ENCODE measurements at places on chromosomes 4 and X. TPM values are rescaled to one million over a fixed set of nuclear protein-coding genes. Genes with fewer than 3 reads are reported as not detected.
A peak's percentile ranks its signal among the peaks of the same experiment; 100 is the strongest.

The RGS12 gene
- total RNA-seq: 19.0 TPM

The SRPK3 gene
- total RNA-seq: 0.18 TPM

The PNMA3 gene
- 0.67 TPM for total RNA-seq

The ZCCHC18 gene
- total RNA-seq: 6.8 TPM

The ASIC5 gene
- not detected for total RNA-seq

The CFI gene
- total RNA-seq: not detected

The SLC25A53 gene
- total RNA-seq: 4.4 TPM

The NLGN3 gene
- total RNA-seq: 0.87 TPM

DNA sequence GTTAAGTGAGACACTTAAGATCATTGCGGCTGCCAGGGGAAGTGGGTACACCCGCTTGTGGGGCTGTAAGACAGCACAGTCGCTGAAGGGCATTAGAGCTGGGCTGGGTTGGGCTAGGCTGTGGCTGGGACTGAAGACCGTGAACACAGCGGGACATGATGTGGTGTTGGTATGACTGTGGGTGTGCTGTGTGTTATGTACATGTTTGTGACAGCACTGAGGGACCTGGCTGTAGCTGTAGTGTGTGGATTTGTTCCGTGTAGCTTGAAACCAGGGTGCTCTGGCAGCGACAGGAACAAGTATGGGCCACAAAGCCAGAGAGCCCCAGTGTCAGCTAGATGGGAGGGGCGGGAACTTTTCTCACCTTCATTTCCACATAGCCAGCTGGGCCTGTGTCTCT is 82.1 kb downstream of the NHSL2 start:
- DNase-seq: no peak

DNA sequence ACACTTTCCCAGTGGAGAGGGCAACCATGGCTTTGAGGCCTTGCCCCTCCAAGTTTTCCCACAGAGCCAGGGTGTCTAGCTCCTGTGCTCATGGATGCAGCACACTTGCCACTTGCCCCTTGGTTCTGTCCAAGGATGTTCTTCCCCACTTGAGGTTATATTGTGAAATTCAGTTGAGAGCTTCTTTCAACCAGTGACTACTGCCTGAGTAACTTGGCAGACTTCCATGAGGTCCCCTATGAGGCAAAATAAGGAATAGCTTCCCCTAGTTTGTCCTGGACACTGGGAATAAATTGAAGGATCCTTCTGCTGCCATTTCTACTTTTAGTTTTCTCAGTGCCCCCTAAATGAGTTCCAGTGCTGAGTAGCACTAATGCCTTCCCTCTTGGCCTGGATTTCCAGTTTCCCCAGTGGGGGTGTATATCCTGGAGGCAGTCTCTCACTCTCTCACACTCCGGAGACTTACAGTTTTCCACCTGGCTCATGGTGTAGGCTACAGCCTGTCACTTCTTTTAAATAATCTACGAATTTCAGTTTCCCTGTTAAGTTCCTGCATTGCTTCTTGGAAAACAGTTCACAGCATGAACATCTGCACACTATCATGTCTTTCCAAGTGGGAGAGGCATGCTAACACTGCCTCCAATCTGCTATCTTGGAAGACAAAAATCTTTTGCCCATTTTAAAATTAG is 36.4 kb upstream of the ADH4 start:
- DNase-seq: no peak

DNA sequence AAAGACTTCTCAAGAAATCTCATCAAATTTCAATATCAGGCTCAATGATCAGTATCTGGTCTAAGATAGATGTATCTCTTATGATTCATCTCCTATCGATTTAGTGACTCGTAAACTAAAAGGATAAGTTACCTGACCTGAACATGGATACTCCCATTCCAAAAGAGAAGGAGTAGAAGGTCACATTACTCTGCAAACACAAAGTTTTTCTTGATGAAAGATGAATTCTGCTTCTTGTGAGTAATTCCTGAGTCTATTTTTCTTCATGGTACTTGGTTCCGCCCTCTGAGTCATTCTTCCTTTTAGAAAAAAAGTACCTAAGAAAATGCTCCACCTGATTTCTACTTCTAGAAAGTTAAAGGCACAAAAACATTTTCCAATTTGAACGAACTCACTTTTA is 223.1 kb upstream of the SLIT2 start:
- DNase-seq: no peak

DNA sequence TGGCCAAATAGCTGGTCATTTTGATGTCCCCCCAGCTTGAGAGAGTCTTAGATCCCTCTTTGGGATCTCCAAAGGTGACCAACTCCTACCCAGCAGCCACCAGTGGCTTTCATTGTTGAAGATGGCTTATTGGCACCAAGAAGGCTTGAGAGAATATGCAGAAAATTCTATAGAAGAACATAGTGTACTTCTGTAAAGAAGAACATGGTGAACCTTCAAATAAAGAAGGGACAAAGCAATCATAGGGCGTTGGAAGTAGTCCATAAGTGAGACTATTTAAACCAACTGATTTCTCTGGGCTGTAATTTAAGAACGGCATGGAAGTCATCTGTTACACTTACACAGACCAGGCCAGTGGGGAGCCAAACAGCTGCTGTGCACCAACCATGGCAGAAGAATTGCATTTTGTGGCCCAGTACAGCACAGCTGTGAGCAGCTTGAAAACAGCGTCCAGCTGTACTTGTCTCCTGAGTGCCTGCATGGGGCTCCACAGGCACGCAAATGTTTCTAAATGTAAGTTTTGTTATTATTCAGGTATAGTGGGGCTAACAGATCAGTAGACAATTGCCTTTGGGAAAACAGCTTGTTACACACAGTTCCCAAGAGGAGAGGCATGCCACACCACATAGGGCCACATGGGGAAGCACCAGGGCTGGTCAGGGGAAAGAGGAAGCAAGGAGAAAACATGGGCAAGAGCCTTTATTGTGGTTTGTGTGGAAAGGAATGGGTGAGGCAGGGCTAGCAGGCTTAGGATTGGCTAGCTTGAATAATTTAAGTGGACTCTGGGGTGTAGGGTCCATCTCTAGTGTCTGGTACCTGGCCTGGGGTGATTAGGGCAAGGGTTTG is 125.0 kb downstream of the ARHGAP6 start:
- DNase-seq: no peak

GRCh38 chr4:15963576-15963975 is 601 bp upstream of the FGFBP2 start:
- no peak for DNase-seq

DNA sequence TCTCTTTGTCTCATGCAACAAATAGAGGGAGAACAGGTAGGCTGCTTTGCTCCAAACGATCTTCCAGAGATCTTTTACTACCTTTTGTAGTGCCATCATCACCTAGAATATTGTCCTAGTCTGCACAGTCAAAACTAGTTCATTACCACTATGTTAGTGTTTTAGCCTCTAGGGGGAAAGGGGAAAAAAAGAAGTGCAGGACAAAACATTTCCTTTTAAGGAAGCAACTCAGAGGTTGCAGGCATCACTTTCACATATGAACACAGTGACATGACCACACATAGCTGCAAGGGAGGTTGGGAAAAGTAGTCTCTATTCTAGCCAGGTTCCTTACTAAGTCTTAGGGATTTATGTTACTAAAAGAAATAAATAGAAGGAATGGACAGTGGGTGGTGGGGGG is 39.3 kb upstream of the RAP2C start:
- no peak for DNase-seq

DNA sequence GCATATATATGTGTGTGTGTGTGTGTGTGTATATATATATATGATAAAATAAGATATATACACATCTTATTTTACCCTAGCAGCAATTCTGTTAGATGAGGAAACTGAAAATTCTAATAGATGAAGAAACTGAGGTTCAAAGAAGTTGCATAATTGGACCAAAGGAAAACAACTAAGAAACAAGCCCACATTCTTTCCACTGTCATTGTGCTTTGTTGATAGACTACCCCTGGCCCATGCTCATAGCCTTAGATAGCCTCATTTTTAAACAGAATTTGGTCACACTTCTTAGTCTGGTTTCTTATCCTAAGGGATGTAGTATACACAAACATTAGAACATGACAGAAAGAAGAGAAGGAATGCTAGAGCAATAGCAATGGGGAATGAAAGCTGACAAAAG is 138.8 kb downstream of the NDST3 start:
- no peak for DNase-seq

- no peak for DNase-seq
These were observed 49.2 kb downstream of the SEL1L3 start for GRCh38 chr4:25813448-25814106.

DNA sequence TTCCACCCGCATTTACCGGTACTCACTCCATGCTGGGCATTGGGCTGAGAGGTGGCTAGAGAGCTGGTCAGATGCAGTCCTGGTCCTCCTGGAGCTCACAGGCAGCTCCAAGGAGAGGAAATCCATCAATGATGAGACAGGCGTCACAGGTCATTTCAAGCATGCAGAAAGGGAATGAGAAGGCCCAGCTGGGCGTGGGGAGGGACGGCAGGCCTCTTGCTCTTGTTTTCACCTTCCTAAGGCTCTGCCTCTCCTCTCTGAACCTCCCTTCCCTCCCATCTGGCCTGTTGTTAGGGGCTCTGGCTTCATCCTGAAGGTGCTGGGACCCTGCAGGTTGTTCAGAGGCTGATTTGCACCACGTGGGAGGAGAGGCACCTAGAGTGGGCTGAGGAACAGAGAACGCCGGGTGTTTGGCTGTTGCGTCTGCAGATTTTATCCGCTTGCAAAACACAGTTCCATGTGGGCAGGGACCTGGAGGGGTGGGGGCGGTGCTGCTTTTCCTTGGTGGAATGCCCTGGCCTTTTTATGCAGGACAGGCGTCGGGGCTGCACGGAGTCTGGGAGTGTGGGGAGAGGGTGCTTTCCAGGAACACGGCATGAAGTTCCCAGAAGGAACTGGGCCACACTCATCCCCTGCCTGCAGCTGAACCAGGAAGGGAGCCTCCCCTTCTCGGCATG is 81.5 kb upstream of the PSAPL1 start:
- no peak for DNase-seq

GRCh38 chr4:174505892-174506291 is 16.4 kb downstream of the HPGD start:
- no peak for DNase-seq

- no peak for DNase-seq
These were observed 29.6 kb downstream of the ADH7 start for GRCh38 chr4:99405433-99406115.

DNA sequence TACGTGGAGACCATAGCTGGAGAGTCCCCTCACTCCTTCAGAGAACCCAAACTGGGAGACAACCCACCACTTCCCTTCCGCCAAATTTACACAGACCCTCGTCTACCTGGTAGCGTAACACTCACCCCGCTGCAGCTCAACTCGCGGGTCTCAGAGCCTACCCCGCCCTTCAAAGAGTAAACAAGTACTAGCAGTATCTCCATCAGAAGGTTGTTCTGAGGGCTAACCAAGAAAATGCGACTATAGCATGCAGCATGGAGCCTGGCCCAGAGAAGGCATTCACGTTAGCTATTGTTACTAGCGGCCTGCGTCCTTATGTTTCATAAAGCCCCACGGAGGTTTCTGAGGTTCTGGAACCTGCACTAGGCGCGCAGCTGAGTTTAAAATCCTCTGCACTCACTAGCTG is 531 bp upstream of the MANBA start:
- no peak for DNase-seq

GRCh38 chrX:18995221-18995620 is 11.3 kb upstream of the PHKA2 start:
- no peak for DNase-seq

DNA sequence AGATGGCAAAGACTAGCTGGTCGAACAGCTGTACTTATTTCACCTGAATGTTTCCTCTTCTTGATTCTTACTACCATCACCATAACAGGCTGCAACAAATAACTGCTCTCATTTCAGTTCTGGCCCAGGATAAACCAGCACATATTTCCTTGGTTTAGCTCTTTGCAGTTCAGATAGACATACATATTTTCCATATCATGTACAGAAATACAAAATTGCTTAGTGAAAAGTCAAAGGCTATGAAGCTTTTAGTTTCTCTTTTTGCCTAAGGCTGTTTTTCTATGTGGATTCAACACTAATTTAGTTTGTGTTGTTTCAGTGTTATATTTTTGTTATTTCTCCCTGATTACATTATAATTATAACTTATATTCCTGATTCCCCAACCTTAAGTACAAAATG is 103.6 kb upstream of the BMP3 start:
- DNase-seq: no peak

- no peak for DNase-seq
These were observed 191.8 kb downstream of the SHROOM3 start for GRCh38 chr4:76626686-76627465.

DNA sequence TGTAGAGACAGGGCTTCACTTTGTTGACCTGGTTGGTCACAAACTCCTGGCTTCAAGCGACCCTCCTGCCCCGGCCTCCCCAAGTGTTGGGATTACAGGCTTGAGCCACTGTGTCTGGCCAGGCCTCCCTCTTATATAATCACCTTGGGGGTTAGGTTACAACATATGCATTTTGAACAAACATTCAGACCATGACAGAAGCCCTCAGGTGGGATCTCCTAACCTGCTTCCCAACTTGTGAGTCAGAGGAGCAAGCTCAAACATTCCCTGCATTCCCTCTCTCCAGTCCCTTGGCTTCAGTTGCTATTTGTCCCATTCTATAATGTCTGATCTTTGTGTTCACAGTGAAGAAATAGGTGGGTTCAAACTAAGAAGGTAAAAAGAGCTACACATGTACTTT is 76.5 kb upstream of the NRK start:
- no peak for DNase-seq

DNA sequence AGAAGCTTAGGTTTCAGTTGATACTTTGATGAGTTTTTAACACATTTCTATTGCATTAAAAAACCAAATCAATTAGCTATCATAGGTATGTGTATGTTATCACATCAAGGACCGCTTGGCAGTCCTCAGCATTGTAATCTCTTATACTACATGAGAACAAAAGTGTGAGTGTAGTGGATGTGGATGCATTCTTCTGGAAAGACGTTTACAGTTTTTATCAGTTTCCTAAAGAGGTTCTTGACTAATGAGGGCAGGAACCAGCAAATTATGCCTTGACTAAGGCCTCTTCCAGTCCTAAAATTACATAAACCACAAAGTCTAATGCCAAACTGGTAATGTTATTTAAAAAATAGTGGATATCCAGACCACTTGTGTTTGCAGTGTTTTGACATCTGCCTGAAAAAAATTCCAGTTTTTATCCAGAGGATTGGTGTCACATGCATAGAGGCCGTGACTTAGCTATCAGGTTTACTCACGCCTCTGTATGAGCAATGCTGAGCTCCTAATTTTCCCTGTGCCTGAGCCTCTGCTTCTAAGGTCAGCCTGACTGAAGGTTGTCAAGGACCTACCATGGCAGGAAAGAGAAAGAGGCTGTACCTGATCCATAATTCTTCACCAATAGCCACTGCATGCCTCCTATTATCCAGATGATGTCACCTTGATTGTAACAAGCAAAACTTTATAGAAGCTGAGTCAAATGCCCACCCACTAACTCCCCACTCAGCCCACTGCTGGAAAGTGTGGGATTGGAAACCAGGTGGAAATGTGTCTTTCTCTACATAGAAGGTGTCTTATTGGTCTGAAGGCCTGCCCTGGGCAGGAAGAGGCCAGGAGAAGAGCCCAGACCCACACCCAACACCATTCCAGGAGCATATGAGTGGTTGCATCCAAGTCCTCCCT is 68.7 kb downstream of the ENPP6 start:
- DNase-seq: no peak

GRCh38 chrX:16156692-16157331 is 10.5 kb upstream of the MAGEB17 start:
- DNase-seq: no peak

GRCh38 chr4:163600727-163601126 is 106.2 kb downstream of the TMA16 start:
- DNase-seq: no peak

GRCh38 chrX:69074726-69075125 is 90.5 kb downstream of the PJA1 start:
- peak; percentile 47 for DNase-seq
